ENCODE measurements at places on chromosomes 11 and 22.

GRCh38 chr22:42964994-42965699, 49.8 kb downstream of the PACSIN2 start:
- peak; percentile 46 for DNase-seq

DNA sequence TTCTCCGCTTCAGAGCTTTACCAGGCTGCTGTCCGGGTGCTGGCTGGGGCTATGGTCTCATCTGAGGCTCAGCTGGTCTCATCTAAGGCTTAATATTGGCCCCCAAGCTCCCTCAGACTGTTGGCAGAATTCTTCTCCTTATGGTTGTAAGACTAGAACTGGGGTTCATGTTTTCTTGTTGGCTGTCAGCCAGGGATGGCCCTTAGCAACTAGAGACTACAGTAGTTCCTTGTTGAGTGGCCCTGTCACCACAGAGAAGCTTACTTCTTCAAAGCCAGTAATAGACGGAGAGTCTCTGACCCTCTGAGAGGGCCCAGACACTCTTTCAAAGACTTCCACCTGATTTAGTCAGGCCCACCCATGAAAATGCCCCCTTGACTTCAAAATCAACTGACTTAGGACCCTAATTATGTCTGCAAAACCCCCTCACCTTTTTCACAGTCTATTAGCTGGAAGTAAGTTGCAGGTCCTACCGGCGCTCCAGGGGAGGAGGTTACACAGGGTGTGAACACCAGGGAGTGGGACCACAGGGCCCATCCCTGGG, 24.2 kb upstream of the TREH start:
- DNase-seq: no peak

GRCh38 chr11:19555266-19555665, 157.4 kb upstream of the NAV2 start:
- no peak for DNase-seq

DNA sequence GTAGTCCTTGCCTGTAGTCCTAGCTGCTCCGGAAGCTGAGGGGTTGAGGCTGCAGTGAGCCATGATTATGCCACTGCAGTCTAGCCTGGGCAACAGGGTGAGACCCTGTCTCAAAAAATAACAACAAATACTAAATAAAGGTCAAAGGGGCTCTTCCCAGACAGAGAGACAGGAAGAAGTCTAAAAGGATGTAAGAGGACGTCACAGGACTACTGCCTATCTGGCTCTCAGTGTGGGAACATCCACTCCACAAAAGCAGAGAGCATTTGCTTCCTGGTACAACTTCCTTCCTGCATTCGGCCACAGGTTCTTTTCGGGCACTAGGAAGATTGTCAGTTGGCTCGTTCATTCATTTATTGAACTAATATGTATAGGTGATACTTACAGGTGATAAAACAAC, 110.6 kb downstream of the SGSM3 start:
- no peak for DNase-seq

- DNase-seq: no peak
Observed at GRCh38 chr11:119681361-119681910, 47.6 kb downstream of the NECTIN1 start.

GRCh38 chr22:21917181-21917958, 35.3 kb downstream of the PPM1F start:
- no peak for DNase-seq

DNA sequence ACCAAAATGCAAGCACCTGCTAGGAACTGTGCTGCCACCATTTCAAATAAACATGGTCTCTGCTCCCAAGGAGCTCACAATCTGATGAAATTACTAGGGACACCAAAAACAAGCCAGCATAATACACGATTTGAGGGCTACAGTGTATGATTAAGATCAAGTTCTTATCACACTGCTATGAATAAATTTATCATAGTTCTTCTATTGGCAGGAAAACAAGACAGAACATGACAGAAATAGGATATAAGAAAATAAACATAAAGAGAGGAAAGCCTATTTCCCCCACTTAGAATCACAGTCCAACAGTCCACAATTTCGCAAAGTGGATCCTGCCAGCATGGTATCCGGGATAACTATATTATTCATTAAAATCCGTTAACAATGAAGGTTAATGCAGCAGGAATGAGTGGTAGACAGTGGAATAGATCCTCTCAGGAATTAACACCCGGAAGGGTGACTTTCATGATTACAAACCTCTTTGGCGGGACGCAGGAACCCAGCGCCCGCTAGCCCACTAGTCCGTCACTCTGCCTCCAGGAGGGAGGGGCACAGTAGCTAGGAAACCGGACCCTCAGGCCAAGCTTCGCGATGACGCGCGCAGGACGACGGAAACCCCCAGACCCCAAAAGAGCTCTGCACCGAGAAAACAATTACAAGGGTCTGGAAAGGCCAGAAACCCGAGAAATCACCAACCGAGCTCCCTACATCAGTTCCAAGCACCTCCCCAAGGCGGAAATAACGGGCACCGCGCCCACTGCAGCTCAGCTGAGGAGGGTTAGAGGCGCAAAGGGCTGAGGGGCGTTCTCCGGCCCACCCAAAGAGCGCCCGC, 607 bp downstream of the CCDC82 start:
- peak; percentile 75 for DNase-seq
